Activated CD4-positive, alpha-beta T cell treated with anti-CD3 and anti-CD28 coated beads for 36 hours (primary cell): ENCODE measurements at places on chromosomes 4 and X. TPM values are rescaled to one million over a fixed set of nuclear protein-coding genes. Genes with fewer than 3 reads are reported as not detected.
A peak's percentile ranks its signal among the peaks of the same experiment; 100 is the strongest.

- DNase-seq: no peak
Measured at GRCh38 chr4:72814241-72814640, 245.2 kb upstream of the ADAMTS3 start.

DNA sequence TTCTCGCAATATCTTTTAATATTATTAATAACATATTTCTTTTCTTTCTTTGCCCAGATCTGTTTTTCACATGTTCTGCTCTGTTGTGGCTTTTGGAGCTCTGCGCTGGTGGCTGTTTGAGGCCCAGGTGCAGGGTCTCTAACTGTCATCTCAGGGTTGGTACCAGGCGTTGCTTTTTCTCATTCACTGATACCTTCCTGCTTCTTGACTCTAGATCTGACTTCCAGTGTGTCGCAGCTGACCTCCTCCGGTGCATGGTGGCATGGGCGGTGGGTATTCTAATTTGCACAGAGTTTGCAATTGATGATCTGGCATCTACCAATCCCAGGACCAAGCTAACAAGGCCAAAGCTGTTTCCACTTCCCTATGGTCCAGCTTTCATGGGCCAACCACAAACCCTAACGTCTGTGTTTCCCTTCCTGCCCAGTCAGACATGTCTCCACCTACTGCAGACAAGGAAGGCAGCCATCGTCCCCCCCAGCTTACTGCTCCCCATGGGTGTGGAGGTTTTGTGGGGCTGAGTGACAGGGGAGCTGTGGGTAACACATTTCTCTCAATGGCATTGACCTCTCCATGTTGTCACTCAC, 25.2 kb downstream of the LETM1 start:
- no peak for DNase-seq

GRCh38 chr4:123366144-123366748, 30.3 kb upstream of the SPRY1 start:
- no peak for DNase-seq

GRCh38 chrX:29691044-29691443, 524.3 kb upstream of the MAGEB2 start:
- no peak for DNase-seq

DNA sequence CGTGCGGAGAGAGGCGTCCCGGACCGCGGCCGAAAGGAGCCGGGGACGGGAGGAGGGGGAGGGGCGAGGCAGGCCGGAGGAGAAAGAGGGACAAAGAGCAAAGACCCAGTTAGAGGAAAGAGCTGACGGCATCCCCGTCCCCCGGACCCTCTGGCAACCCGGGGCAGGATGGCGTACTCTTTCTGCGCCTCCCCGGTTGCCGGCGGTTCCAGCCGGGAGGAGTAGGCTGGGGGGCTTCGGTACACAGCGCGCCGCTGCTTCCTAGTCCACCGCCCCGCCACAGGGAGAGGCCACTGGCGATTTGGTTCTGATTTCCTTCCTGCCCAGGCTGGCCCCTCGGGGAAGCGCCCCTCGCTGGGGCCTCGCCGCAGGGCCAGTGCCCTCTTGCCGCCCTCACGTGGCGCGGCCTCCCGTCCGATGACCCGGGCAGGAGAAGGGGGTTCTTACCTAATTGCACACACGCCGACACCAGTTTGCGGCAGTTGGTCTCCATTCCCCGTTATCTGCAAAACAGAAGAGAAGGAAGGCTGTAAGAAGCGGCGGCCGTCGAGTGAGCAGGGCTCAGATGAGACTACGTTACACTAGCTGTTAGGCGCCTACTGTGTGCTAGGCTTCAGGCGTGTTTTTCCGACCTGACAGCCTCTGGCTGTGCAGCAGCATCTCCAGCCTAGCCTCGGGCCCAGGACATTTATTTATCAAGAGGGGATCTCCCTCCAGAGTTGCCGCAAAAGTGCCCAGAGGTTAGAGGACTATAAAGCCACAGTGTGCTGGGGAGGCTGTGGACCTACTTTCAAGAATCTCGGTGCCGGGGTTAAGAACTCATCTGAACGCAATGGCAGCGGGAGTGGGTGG, 9.9 kb upstream of the PITX2 start:
- DNase-seq: no peak

GRCh38 chrX:123818243-123818642, 41.6 kb upstream of the XIAP start:
- DNase-seq: no peak

GRCh38 chrX:71056867-71057266, 11.3 kb downstream of the SNX12 start:
- no peak for DNase-seq

DNA sequence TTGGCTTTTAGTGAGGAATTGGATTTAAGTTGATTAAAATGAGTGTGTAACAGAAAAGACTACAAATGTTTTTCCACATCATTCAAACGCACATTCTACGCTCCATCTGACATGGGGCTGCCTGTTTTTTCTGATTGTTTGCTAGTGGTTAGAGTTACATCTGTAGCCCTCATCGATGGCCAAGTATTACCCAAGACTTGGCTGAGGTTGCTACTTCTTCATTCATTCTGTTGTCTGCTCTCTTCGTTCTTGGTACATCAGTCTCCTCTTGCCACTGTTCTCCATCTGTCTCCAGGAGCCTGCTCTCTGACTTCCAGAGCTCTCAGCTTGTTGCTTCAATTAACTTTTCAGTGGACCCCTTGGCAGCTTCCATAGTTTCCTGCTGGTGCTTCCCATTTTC, 1844.6 kb upstream of the TENM3 start:
- no peak for DNase-seq

GRCh38 chr4:75071317-75071716, 138.4 kb downstream of the PARM1 start:
- DNase-seq: no peak

DNA sequence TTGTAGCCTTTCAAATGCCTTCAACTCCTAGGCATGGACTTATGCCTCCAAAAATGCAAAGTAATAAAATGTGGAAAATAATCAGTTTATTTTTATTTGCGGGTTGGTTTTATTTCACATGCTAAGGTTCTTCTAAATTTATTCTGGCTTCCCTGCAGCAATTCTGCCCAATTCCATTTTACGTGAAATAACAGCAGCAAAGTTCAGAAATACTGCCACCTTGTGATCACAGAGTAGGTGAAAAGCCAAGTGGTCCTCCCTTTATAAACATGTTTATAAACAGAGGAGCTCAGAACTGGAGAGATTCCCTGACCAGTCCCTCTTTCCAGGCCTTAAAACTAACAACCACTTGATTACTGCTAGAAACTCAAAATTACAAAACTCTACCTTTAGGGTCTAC, 14.7 kb upstream of the DCHS2 start:
- no peak for DNase-seq

- no peak for DNase-seq
Measured at GRCh38 chrX:133723930-133724329, 261.5 kb downstream of the GPC3 start.

DNA sequence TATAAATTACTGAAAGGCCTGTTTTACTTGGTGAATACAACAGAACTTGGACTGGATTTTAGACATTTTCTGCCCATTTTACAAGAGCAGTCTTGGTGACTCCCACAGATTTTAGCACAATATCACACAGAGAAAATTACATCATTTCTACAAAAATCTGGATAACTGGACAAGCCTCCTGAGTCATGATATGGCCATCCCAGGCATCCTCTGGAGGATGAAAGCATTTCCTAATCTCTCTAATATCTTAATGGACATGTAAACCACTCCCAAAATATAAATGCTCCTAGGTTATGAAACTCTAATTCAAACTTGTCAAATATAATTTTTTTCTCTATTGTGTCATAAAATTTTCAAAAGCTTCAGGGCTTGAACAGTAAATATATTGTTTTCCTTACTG, 1170.8 kb upstream of the PCDH7 start:
- DNase-seq: no peak

DNA sequence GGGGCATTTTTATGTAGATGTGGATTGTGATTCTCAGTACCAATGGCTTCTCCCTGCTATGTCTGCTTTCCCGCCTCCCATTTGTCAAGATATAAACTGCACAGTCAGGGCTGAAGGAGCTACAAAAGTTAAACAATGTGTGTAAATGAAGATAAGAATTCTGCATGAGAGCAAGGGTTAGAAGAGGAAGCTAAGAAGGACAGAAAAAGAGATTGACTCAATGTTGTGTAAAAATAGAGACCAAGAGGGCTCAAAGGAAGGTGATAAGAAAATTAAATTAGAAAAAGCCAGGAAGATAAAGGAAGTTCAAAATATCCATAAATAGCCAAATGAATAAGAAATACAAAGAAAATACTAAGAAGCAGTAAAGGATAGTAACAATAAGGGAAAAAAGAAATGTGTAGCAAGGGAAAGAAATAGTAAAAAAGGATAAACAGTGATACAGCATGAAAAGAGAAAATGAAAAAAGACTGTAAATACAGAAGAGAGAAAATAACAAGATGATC, 82.5 kb downstream of the AMELX start:
- no peak for DNase-seq

DNA sequence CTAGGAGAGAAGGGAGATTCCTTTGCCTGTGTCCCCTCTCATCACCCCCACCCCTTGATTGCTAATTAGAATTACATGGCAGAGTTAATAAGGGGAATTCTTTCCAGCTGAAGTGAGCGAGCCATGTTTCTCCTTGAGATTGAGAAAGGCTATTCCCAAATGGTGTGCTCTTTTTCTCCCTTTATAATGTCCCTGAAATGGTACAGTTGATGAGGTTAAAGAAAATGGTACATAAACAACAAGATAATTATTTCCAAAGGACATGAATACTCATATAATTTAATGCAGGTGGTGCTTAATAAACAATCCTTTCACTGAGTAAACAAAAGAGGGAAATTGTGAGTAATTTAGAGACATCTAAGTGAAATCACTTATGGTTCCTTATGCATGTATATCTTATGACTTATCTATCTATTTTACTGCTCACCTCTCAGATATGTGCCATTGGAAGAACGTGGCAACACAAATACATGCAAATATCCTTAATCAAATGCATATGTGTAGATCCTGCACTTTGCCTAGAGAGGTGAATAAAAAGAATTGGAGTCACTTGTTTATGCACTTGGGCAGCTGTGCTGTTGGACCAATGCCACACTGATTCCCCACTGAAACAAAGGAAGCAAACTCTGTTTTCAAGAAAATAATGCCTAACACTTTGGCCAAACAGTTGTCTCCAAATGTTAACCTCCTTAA, 106.6 kb upstream of the WDR44 start:
- DNase-seq: no peak

DNA sequence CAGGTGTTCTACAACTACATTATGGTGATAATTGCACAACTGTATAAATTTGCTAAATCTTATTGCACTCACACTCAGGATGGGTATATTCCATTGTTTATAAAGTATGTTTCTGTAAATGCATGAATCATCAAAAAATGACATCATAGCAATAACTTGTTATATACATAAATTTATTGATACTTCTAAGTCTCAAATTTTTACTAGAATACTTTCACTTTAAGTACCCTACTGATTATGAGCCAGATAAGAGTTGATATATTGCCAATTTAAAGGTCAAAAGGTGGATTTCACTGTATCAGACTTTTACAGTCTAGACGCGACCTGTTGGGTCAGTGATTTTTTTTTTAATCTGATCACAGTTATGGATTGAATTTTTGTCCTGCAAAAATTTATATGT, 37.4 kb upstream of the MTMR1 start:
- no peak for DNase-seq

DNA sequence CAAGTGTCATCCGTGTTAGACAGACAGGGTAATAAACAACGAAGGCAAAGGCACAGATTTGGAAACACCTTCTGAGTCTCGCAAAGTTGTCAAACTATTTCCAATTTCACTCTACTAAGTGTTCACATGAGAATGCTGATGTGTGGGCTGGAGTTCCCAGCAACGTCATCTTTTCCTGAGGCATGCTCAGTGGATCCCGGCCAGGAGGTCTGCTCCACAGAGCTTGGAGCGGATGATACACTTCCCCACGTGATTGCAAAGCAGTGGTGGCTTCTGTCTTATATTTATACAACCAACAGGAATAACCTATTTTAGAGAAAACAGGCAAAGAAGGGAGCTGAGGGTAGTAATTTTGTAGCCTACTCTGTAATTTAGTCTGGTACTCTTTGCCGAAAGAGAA, 40.1 kb upstream of the PDK3 start:
- DNase-seq: no peak

DNA sequence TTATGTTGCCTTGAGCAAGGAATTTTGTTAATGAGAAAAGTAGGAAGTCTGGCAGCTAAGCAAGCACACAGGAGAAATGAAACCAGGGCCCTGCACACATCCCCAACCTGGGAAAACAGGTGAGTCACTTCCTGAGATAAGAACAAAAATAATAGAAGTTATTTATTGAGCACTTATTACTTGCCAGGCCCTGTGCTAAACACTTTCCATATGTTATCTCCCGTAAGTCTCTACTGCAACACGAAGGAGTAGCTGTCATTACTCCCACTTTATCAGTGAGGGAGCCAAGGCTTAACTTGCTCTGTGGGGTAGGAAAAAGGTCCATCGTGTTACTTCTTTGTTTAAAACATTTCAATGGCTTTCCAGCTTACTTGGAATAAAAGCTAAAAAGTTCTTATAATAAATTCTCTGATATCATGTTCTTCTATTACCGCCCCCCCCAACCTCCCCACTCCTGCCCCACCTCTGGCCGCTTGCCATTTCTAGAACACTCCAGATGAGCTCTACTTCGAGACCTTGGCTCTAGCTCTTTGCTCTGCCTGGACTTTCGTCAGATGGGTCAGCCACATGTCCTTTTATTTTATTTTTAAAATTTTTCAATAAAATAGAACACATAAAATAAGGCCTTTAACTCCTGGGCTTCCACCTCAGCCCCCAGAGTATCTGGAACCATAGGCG, 36.3 kb upstream of the PLAC8 start:
- no peak for DNase-seq

GRCh38 chr4:148041606-148042329, 309.9 kb downstream of the ARHGAP10 start:
- no peak for DNase-seq

- peak; percentile 64 for DNase-seq
Measured at GRCh38 chr4:98657531-98658286, 702 bp downstream of the TSPAN5 start.

DNA sequence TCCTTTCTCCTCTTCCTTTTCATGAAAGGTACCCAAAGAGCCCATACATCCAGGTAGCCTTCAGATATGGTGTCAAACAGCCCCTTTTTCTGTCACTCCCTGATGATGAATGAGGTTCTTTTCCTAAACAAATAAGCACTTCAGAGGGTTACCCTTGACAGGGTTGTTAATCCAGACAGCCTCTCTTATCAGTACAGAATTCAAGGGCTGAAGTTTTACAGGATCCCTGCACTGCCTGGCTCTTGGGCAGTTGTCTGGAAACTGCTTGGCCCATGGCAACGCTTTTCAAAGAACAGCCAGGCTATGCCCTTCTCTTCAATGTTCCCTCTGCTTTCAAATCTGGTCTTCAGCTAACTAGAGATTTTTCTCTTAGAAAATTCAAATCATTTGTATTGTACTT, 352.6 kb upstream of the FAM241A start:
- DNase-seq: no peak

GRCh38 chr4:139266583-139267257, 13.3 kb downstream of the MGARP start:
- DNase-seq: peak; percentile 92

- no peak for DNase-seq
Measured at GRCh38 chrX:124518885-124519284, 172.5 kb downstream of the SH2D1A start.

- DNase-seq: no peak
Measured at GRCh38 chrX:118271775-118272174, 74.1 kb upstream of the WDR44 start.

NOA1 gene
- total RNA-seq: 24.9 TPM

ADAM29 gene
- total RNA-seq: not detected

C4orf50 gene
- 0.05 TPM for total RNA-seq

TMEM144 gene
- total RNA-seq: 0.32 TPM

FAM149A gene
- 0.44 TPM for total RNA-seq

FOXR2 gene
- not detected for total RNA-seq

AMBN gene
- not detected for total RNA-seq

OCIAD2 gene
- 97.4 TPM for total RNA-seq

ZCCHC18 gene
- 1.0 TPM for total RNA-seq

GPRASP1 gene
- total RNA-seq: 4.2 TPM

ADH1C gene
- not detected for total RNA-seq

DCHS2 gene
- 0.05 TPM for total RNA-seq
